SIG-M5 (cell line): ENCODE measurements at places on chromosomes 4 and X.

GRCh38 chr4:149343614-149344013 lies 472.0 kb downstream of the IQCM start:
- DNase-seq, result no peak

- DNase-seq, result no peak
Measured at GRCh38 chr4:97105347-97106099, 1037.8 kb downstream of the STPG2 start.

- DNase-seq, result no peak
Measured at GRCh38 chr4:39706741-39707511, 9.0 kb downstream of the UBE2K start.

DNA sequence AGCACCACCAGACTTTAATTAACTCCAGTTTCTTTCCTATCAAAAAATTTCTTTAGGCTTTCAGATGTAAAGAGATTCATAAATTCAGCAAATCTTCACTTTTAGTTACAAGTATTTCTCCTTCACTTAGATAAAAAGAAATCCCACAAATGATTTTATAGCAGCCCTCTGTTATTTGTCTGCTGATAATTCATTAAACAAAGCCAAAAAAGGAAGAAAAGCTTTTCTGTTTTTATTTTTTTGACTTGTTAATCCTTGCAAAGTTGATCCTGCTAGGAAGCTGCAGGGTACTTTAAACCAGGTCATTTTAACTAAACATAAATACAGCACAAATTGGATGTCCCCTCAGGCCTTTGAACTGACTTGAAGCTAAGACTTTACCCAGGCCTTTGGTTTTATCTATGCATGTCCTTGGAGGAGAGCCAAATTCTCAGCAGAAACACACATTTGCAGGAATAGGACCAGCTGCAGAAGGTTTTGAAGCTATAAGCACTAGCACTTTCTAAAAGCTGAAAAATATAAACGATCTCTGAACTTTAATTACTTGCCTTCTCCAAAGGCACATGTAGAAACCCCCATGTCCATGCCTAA lies 57.5 kb downstream of the PCDH18 start:
- no peak for DNase-seq

- DNase-seq, result no peak
Measured at GRCh38 chrX:118644378-118644777, 83.0 kb upstream of the IL13RA1 start.

DNA sequence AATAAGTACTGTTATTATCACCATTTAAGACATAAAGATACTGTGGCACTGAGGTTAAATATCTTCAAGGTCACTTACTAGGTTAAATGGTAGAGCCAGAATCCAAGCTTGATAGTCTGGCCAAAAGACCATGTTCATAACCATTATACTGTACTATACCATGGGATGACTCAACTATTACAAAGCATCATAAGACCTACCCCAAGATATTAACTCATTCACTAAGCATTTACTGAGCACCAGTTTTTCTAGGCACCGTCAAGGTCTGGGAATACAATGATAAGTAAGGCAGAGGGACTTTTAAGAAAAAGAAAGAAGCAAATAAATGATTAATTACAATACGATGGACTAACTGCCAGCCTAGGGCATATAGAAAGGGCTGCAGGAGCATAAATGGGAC lies 95.5 kb upstream of the KCTD8 start:
- DNase-seq, result no peak

DNA sequence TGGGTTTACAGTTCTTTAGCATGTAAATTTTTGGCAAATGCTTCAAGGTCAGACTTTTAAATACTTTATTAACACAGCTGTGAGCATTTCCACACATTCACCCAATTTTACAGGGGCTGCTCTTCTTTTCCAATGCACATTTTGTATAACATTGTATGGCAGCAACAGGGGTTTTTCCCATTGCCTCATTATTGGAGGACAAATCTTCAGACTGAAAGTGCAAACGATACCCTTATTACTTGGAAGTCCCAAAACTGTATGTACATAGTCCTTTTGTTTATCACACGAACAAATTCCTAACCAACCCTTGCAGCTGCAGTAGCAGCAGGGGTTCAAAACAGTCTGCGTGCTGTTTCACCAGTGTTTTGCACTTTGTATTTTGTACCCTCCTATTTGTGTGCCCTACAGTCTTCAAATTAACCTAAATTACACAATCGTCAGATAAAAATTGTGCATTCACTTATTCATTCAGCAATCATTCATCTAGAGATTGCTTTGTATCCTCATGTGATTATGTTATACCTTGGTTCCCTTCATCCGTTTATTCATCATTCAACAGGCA lies 330.7 kb upstream of the RASGEF1B start:
- DNase-seq, result no peak

GRCh38 chr4:126856906-126857305 lies 775.9 kb upstream of the INTU start:
- DNase-seq, result no peak

GRCh38 chrX:17471121-17471520 lies 96.1 kb downstream of the NHS start:
- DNase-seq, result no peak

- DNase-seq, result no peak
Measured at GRCh38 chr4:120916937-120917336, 5.6 kb downstream of the PRDM5 start.

DNA sequence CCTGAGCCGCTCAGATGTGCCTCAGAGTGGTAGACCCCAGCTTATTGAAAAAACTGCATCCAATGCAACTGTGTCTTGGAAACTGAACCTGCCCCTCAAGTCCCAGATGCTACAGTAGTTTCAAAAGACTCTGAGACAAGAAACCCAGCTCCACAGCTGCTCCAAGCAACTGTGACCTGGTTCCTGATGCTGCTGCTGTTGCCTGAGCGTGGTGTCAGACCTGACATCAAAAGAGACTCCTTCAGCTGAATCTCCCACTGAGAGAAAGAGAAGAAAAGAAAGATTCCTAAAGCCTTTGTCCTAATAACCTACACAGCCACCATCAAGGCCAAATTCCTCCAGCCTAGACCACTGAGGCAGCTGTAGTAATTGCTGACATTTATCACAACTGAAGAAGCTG lies 630.1 kb downstream of the STIM2 start:
- no peak for DNase-seq

DNA sequence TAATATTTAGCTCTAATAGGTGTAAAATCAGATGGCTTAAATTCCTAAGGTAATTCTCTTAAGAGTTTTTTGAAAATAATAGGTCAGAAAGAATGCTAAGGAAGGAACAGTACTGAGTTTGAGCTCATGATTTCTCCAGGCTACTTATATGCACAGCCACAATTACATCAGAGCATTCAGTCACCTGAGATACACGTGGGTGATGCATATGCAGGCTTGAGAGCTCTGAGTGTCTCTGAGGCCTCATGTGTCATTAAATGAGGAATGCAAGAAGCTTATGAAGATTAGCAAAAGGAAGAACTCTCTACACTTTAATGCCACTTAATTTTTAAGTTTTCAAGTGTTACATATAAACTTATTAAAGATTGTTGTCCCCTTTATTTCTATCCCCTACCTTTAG lies 124.0 kb upstream of the STIM2 start:
- no peak for DNase-seq

GRCh38 chr4:176778491-176778890 lies 14.2 kb downstream of the VEGFC start:
- DNase-seq, result no peak

GRCh38 chr4:149987330-149988086 lies 90.7 kb upstream of the DCLK2 start:
- no peak for DNase-seq

- no peak for DNase-seq
Measured at GRCh38 chrX:23386726-23387125, 52.1 kb downstream of the PTCHD1 start.

GRCh38 chrX:115592997-115593734 lies 32.2 kb downstream of the PLS3 start:
- DNase-seq, result no peak
